ENCODE measurements at places on chromosomes 5 and 9.

- DNase-seq = no peak
These were observed 20.4 kb downstream of the TENT4A start for GRCh38 chr5:6733411-6734242.

DNA sequence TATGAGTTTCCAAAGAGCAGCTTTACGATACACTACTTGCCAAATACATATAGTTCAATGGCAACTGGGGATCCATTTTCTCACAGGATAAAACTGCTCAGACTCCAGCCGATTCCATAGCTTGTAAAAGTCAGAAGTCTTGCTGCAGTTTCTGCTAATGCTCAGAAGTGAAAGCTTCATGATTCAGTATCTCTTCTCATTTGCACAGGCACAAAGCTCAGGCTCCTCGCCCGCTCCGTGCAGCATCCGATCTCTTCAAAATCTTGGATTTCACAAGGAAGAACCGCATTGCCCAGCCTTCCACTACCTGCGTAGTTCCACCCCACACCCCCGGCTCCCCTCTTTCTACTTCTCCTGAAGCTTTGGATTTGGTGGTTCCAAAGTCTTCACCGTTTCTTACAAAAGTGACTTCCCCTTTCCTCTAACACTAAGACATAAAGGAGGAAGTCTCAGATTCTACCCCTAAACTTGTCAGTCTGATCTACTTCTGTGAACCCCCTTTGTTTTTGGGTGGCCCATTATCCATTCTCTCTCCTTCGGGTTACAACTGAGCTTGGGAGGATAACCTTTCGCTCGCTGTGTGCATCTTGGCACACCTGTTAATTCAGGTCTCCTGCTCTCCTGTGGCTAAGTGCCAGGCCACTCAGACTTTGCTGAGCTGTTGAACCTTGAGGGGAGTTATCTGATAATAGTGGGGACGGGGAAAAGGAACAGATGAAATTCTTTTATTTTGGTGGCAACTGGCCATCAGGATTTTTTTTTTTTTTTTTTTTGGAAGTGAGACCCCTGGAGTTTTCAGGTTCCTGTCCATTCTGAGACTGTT lies 194.1 kb downstream of the GNA14 start:
- DNase-seq = no peak

- DNase-seq = no peak
These were observed 610.5 kb downstream of the IRX1 start for GRCh38 chr5:4206127-4206526.

- no peak for DNase-seq
These were observed 2.0 kb upstream of the SMIM27 start for GRCh38 chr9:32550150-32550561.

DNA sequence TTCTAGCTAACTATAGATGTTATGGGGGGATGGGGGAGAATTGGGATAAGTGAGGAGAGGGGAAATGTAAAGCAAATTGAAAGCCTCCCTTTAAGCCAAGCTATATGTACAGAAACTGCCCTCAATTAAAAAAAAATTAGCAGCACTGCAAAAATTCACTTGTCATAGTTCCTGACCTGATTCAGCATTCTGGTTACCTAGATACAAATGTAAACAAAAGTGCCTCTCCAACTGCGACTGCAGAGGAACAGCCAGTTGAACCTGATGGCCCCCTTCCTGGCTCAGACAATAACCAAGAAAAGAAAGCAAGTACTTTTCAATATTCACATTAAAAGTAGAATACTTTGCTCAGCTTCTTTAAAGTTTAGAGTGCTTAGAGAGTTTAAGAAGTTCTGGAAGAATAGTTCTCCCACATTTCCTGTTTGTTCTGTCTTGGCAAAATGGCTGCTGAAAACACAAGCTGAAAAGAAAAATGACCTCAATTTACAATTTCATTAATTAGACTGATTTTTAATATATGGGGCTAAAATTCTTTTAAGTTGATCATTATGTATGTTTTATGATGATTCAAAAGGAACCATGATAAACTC lies 1.5 kb downstream of the FAM81B start:
- DNase-seq = no peak

- DNase-seq = no peak
These were observed 172.3 kb downstream of the ATP10B start for GRCh38 chr5:160679567-160680309.

- no peak for DNase-seq
These were observed 139.1 kb upstream of the FSTL4 start for GRCh38 chr5:133751421-133751820.

DNA sequence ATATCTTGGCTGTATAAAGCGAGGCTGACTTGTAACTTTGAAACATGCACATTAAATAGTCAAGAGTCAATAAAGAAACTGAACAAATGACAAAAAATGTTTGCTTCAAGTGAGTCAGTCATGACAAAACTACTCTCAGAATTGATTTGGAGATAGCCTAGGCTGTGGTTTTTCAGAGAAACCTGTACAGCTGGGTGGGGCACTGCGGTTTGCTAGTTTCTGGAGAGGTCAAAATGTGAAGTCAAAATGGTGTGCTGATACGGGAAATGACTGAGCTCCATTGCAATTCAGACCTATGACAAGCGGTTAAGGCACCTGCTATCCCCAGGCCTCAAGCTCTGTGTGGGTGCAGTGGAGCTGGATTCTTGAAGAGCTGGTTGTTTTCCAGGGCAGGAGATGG lies 10.3 kb upstream of the CD180 start:
- no peak for DNase-seq

- DNase-seq = no peak
These were observed 20.3 kb downstream of the WHRN start for GRCh38 chr9:114484854-114485443.
